Umbilical cord (tissue), 2 donors: ENCODE measurements at places on chromosomes 6 and 20.

DNA sequence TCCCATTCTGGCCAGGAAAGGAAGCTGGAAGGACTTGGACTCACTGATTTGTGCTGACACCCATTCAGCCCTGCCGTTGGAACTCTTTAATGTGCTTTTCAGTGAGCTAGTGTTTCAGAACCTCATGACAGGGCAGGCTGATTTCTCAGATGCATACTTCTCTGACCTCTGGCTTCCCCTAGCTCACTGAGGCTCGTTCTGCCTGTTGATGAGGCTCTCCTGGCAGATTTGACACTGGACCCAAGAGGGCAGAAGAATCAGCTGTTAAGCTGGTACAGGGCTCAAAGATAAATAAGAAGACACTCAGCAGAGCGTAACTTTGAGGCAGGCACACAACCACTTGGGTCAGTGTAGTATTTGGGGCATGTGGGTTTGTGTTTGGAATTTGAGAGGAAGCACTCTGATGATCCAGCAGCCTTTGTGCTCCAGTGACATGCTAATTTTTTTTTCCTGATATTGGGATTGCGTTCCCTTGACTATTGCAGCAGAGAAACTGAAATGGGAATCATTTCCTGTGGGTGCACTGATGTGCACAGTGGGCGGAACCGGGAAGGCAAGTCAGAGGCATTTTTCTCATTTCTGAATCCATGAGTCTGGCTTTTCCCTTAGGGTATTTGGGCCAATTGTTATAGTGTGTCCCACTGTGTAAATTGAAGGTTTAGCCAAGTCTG lies 80.2 kb downstream of the CARMIL1 start:
- DNase-seq = peak; percentile 14

GRCh38 chr6:74091136-74091793 lies 395.3 kb downstream of the CD109 start:
- peak; percentile 14 for DNase-seq

GRCh38 chr6:133916650-133917151 lies 27.8 kb downstream of the TCF21 start:
- peak; percentile 92 for DNase-seq

DNA sequence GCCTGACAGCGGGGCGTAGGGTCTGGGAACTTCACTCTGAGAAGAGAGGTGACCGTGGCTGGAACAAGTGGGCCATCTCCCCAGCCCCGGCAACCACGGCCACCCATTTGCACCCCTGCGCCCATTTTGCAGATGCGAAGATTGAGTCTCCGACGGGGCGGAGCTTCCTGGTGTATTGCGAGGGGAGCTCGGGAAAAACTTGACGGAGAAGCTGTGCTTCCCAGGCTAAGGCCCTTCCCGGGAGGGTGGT lies 653 bp downstream of the ZNF335 start:
- no peak for DNase-seq

GRCh38 chr6:136719280-136720044 lies 72.8 kb downstream of the MAP3K5 start:
- peak; percentile 6 for DNase-seq

DNA sequence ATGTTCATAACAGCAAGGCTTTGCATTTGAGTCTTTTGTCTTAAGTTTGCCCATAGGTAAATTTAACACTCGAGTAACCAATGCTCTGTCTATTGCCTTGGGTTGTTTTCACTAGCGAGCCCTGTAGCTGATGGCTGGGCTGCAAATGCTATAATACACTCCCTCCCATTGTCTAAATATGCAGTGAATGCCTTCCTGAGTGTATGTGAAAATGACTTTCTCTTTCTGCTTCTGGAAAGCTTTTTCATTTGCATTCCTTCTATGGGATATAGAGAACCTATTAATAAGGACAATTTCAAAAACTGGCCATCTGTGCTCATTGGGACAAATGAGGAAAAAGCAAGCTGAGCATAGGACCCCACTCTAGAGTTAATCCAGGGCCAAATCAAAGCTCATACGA lies 156.5 kb upstream of the FBXL4 start:
- DNase-seq = no peak

GRCh38 chr6:33981421-33981820 lies 164.5 kb downstream of the GRM4 start:
- DNase-seq = no peak

- no peak for DNase-seq
Measured at GRCh38 chr20:3483309-3483708, 12.5 kb downstream of the ATRN start.

- peak; percentile 4 for DNase-seq
Measured at GRCh38 chr6:79600812-79601609, 30.1 kb upstream of the SH3BGRL2 start.

- no peak for DNase-seq
Measured at GRCh38 chr6:73227606-73228255, 2.4 kb upstream of the KHDC1L start.

- DNase-seq = peak; percentile 1
Measured at GRCh38 chr6:88725111-88725975, 238.1 kb downstream of the RNGTT start.
